ENCODE measurements at places on chromosomes 7 and 10. TPM values are rescaled to one million over a fixed set of nuclear protein-coding genes. Genes with fewer than 3 reads are reported as not detected.
A peak's percentile ranks its signal among the peaks of the same experiment; 100 is the strongest.

ELN gene
- polyA plus RNA-seq: 61.7 TPM

- DNase-seq: no peak
Measured at GRCh38 chr7:126843336-126843735, 409.4 kb downstream of the GRM8 start.

MKRN1 gene
- 135 TPM for polyA plus RNA-seq

- DNase-seq: no peak
Measured at GRCh38 chr10:3077509-3077908, 10.2 kb downstream of the PFKP start.

GRCh38 chr10:12191715-12192114, 4.0 kb downstream of the NUDT5 start:
- no peak for DNase-seq

DNA sequence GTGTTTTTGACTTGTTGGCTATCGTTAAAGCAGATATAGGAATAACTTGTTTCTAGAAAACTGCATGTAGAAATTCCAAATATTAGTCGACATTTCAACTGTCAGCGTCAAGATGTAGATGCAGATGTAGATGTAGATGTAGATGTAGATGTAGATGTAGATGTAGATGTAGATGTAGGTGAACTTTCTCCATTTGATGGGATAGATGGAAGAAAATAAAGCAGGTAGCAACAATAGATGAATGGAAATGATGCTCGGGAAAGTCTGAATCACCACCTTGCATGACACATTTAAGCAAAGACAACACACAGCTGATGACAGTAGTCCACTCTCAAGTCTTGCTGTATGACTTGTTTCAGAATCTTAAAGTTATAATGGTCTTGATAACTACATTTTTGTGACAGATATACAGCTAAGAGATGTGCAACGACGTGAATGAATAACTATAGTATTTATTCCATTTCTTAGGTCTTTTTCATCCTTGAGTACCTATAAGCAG, 53.5 kb downstream of the SND1 start:
- DNase-seq: no peak

- no peak for DNase-seq
Measured at GRCh38 chr10:131131726-131132591, 179.6 kb downstream of the TCERG1L start.

ADRB1 gene
- polyA plus RNA-seq: 0.07 TPM

- no peak for DNase-seq
Measured at GRCh38 chr10:124659380-124659779, 84.8 kb downstream of the FAM53B start.

- DNase-seq: no peak
Measured at GRCh38 chr7:130927564-130927963, 193.6 kb upstream of the KLF14 start.

DNA sequence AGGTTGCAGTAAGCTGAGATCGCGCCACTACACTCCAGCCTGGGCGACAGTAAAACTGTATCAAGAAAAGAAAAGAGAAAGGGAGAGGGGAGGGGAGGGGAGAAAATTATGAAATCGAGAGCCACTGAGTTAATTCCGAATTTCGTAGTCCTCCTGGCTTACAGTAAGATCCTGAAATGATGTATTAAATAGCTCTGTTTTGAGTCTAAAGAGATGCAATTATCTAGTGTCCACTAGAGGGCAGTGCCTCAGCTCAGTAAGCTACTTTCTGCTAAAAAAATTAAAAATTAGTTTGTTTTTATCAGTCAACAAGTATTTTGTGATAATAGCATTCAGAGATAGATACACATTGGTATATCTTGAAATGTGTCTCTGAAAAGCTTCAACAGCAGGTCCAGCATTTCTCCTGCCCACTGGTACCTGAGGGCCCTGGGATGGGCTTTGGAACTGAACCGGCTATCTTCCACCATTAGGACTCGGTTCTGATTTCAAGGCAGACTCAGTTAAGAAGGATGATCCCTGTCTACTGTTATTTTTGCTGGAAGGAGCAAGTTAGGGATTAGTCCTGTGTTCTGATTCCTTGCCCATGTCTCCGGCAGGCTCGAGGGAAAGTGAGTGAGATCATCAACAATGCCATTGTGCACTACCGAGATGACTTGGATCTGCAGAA, 19.5 kb downstream of the TSPAN33 start:
- DNase-seq: peak; percentile 39

GHITM gene
- polyA plus RNA-seq: 195 TPM

DNA sequence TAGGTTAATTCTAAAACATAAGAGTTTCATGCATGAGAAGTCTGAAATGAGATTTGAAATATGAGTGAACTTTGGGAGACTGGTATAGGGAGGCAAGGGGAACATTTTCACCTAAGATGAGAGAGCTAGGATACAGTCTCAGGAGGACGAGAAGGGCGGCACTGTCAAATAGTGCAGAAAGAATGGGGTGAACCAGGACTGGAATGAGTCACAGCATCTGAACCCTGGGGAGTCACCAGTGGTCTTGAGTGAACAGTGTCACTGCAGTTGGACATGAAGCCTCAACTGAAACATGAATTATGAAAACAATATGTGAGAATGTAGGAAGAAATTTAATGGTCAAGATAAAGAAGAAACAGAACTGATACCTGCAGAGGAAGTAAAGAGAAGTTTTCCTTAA, 33.8 kb downstream of the GNG11 start:
- DNase-seq: no peak

TSC22D4 gene
- 35.0 TPM for polyA plus RNA-seq

GRCh38 chr7:34596887-34597286, 61.1 kb upstream of the NPSR1 start:
- no peak for DNase-seq

DNA sequence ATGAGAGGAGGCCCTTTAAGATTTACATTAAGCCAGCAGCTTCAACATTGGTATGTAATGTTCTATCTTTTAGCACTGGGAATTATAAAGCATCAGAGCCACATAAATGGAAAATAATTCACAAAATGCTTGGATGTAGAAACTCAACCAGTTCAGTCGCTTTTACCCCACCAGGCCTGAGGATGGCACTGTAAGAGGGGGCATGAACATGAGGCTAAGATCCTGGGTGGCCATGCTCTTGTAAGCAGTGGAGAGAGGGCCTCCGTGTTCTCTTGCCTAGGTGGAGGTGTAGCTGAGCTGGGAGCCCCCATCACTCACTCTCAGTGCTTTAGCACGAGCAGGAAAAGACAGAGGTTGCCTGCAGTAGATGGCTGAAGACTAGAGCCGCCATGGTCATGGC, 238.8 kb downstream of the FANK1 start:
- no peak for DNase-seq

- DNase-seq: no peak
Measured at GRCh38 chr7:112462236-112462635, 12.0 kb downstream of the IFRD1 start.

- DNase-seq: no peak
Measured at GRCh38 chr7:67654642-67655041, 658.0 kb downstream of the TYW1 start.

GRCh38 chr10:72079356-72079755, 9.0 kb downstream of the SPOCK2 start:
- no peak for DNase-seq

GRCh38 chr10:76491216-76491615, 1059.8 kb downstream of the LRMDA start:
- DNase-seq: no peak

FHIP2A gene
- polyA plus RNA-seq: 39.6 TPM

DNA sequence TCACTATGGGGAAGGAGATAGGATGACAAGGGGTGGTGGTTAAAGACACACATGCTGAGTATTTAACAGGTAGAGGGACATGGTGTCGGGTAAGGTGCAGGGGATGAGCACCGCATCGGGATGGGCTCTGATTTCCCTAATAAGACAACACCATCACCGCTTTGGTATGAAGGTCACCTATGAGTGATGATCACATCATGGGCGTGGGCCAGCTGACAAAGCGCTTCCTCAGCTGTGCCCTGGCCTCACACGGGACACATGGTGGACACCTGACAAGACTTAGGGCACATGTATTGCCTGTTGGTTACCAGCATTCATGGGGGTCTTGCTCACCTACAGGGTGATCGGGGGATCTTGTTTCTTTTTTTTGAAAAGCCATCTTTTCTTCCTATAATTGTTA, 12.8 kb downstream of the C7orf57 start:
- DNase-seq: no peak

DNA sequence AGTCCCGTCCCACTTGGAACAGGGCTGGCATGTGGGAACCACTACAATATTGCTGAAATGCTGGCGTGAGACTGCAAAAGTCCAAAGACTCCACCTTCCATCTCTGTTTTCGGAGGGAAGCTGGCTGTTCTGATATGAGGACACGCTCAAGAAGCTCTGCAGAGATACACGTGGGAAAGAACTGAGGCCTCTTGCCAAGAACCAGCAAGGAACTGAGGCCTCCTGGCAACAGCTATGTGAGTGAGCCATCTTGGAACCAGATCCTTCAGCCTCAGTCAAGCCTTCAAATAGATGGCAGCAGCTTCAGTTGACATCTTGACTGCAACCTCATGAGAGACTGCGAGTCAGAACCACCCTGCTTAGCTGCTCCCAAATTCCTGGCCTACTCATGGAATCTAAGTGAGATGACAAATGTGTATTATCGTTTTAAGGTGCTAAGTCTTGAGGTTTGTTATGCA, 30.8 kb downstream of the SGMS1 start:
- DNase-seq: no peak

DNA sequence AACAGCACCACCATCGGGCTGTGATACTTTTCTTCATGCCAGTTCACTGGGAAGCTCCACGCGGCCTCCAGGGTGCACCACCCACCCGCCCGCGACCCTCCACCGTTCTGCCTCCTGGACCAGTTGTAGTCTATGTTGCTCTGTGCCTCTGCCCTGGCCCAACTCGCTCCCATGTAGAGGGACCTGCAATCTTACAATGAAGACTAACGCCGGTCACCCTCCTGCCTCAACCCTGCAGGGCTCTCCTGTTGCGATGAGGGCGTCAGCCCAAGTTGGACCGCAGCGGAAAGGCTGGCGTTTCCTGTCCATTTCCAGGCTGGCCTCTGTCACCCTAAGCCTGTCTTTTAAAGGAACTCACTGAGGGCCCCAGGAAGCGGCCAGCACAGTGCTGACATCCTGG, 34.9 kb downstream of the IL15RA start:
- DNase-seq: no peak

GRCh38 chr7:94088560-94088959, 84.4 kb upstream of the BET1 start:
- DNase-seq: no peak

GRCh38 chr7:13797545-13797944, 191.9 kb downstream of the ETV1 start:
- DNase-seq: no peak

- no peak for DNase-seq
Measured at GRCh38 chr7:97401398-97401797, 283.9 kb downstream of the SDHAF3 start.

- no peak for DNase-seq
Measured at GRCh38 chr7:100687751-100688300, 6.2 kb downstream of the GIGYF1 start.

GHRHR gene
- polyA plus RNA-seq: 0.34 TPM

DNA sequence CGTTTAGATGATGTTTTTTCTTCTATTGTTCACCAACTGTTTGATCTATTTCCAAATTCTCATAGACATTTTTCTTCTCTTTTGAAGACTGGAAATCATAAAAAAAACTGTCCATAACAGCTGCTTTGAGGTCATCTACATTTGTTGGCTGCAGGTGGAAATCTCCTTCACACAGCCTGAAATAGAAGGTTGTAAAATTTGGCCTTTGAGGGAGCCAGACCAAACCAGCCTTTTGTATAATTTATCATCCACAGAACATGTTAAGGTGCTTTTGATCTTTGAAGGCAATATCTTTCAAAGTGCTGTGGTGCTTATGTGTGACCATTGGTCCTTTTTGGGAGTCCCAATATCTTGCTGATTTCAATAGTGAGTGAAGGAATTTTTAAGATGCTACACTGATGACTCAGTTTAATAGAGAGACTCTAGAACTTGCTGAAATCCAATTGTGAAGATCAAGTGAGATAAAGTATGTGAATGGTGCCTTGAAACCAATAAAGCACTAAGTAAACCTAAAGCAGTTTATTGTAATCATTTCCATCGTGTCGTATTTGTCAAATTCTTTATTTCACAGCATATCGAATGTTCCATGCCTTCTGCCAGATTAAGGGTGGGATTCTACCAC, 5.4 kb downstream of the FERD3L start:
- DNase-seq: no peak

DNA sequence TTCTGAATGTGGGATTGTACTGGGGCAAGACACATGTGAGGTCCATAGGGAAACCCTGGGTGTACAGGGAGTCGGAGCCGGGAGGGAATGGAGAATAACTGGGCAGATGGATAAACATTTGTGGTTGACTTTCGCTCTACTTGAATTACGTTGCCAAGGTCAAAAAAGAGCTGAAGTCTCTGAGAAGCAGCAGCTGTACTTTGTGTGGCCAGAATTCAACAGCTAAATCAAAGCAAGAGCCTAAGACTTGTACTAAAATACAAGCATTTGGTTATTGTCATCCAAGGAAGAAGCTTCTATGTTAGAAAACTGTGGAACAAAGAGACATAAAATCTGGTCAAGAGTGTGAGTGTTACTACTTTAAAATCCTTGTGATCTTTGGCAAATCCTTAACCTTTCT, 457.2 kb downstream of the ARL4A start:
- DNase-seq: peak; percentile 67

DNA sequence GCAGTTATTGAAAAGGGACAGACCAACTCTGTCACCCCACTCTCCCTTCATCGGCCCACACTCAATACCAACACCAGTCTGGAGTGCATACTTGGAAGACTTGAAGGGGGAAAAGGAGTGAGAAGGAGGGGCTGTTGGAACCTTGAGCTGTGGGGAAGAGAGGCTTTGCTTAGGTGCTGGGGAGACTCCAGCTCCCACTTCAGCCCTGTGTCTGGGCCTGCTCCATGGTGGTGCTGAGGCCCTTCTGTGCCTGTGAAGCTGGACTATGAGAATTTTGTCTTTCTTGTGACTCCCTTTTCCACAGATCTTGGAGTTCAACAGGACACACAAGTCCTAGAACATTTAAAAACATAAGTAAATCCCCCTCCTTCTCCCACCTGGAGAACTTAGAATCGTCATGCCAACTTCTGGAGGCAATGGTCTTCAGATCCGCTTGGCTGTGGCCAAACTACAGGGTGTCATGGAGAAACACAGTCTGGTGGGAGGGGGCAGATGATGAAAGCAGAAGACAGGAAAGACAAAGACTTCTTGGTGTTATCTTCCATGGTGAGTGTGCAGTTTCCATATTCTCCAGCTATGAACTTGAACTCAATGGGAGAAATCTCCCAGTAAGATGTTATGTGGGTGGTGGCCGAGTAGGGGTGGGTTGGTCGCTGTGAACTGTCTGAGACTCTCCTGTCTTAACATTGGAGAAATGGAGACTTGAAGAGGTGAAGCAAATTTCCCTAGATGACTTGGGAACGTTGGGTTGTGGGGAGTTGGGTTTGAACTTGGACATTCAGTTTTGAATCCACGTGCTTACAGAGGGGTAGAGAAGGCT, 18.4 kb upstream of the GIMAP8 start:
- DNase-seq: no peak

ANXA8 gene
- polyA plus RNA-seq: 0.20 TPM

GRCh38 chr7:22810843-22811242, 11.8 kb downstream of the TOMM7 start:
- no peak for DNase-seq

GRCh38 chr10:124384172-124384571, 34.6 kb downstream of the OAT start:
- no peak for DNase-seq

WEE2 gene
- 0.35 TPM for polyA plus RNA-seq

PNLIPRP3 gene
- polyA plus RNA-seq: not detected

Data from right renal cortex interstitium (tissue), 3 donors.